ENCODE measurements at places on chromosomes 7 and 10. TPM values are rescaled to one million over a fixed set of nuclear protein-coding genes. Genes with fewer than 3 reads are reported as not detected.

TMEM273 gene
- total RNA-seq = 0.37 TPM

GRID2IP gene
- total RNA-seq = not detected

CPEB3 gene
- 1.2 TPM for total RNA-seq

ADRA2A gene
- total RNA-seq = 4.2 TPM

MMD2 gene
- total RNA-seq = not detected

TET1 gene
- total RNA-seq = 3.4 TPM

TSPAN15 gene
- 4.2 TPM for total RNA-seq

All from aortic smooth muscle cell (primary cell).